Osteoblast (primary cell): ENCODE measurements at places on chromosomes 5 and 9. TPM values are rescaled to one million over a fixed set of nuclear protein-coding genes. Genes with fewer than 3 reads are reported as not detected.
A peak's percentile ranks its signal among the peaks of the same experiment; 100 is the strongest.

The ANKRD55 gene
- not detected in 2 replicates for total RNA-seq

The POU5F2 gene
- 1.8 and 2.9 TPM in 2 replicates for total RNA-seq

The LCN9 gene
- not detected in 2 replicates for total RNA-seq

The HSD17B4 gene
- total RNA-seq: 130 and 134 TPM in 2 replicates

The MARVELD2 gene
- 7.7 and 9.4 TPM in 2 replicates for total RNA-seq

The PSMD5 gene
- 32.6 and 34.2 TPM in 2 replicates for total RNA-seq

The STK32A gene
- 1.2 and 1.8 TPM in 2 replicates for total RNA-seq

The EGFLAM gene
- total RNA-seq: 11.2 and 13.8 TPM in 2 replicates

The TRPM6 gene
- under 0.01 and 0.29 TPM in 2 replicates for total RNA-seq

The PAM gene
- 248 and 254 TPM in 2 replicates for total RNA-seq

The TSSK1B gene
- 0.72 and 0.88 TPM in 2 replicates for total RNA-seq

The RETREG1 gene
- total RNA-seq: 8.3 TPM in 2 replicates

The NR2F1-AS1 gene
- total RNA-seq: 15.9 and 17.4 TPM in 2 replicates

The PCDHB10 gene
- total RNA-seq: 2.2 and 2.7 TPM in 2 replicates

The FCN1 gene
- not detected in 2 replicates for total RNA-seq

DNA sequence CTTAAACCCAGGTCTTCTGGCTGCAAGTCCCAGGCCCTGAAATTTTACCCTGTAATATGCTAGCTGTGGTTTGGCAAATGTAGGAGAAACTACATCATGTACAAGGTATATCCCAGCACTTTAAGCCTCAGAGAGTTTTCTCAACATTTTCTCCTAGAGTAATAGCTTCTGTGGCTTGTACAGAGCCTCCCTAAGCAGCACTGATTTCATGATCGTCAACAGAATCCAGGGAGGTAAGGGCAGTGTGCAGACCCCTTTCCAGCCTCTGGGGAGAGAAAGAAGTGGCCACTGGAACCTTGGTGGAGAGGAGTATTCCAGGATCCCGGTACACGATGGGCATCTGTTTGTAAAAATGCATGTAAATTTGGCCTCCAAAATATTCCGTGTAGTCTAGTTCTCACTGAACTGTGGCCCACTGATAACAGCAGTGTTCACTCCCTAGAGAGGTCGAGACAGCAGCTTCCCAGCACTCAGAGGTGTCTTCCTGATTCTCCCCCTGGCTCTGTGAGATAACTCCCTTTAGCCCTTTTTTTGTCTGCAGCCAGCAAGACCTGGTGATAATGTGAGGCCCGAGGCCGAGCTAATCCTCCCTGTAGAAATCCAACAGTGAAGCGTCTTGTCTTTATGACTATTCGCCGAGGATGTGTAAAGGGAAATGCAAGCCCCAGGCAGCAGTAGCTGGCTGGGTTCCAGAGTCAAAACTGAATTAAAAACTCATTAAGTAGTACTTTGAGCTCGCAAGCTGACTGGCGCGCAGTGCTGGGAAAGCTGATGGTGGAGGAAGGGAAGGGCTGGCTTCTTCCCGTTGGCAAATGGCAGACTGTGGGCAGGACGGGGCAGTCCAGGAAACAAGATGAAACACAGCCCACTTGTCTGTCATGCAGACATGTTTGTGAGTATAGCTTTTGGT lies 59.0 kb downstream of the MAP1B start:
- DNase-seq: no peak

- DNase-seq: no peak
Measured at GRCh38 chr5:106254784-106255183, 1416.0 kb downstream of the EFNA5 start.

- DNase-seq: peak; percentile 70
Measured at GRCh38 chr5:181203777-181204112, 1.3 kb downstream of the TRIM7 start.

- DNase-seq: no peak
Measured at GRCh38 chr5:96741891-96742309, 65.8 kb downstream of the ERAP1 start.

GRCh38 chr9:87602933-87603643 lies 105.4 kb downstream of the DAPK1 start:
- no peak for DNase-seq

GRCh38 chr9:89866701-89867100 lies 261.9 kb downstream of the GADD45G start:
- DNase-seq: peak; percentile 37

DNA sequence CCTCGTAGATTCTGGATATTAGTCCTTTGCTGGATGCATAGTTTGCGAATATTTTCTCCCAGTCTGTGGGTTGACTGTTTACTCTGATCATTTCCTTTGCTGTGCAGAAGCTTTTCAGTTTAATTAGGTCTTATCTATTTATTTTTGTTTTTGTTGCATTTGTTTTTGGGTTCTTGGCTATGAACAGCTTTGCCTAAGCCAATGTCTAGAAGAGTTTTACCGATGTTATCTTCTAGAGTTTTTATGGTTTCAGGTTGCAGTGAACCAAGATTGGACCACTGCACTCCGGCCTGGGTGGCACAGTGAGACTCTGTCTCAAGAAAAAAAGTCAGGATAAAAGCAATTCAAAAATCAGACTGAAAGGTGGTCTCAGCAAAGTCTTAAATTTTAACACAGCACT lies 188.5 kb downstream of the EPB41L4A start:
- DNase-seq: no peak

- DNase-seq: no peak
Measured at GRCh38 chr9:127642082-127642740, 30.1 kb downstream of the STXBP1 start.

DNA sequence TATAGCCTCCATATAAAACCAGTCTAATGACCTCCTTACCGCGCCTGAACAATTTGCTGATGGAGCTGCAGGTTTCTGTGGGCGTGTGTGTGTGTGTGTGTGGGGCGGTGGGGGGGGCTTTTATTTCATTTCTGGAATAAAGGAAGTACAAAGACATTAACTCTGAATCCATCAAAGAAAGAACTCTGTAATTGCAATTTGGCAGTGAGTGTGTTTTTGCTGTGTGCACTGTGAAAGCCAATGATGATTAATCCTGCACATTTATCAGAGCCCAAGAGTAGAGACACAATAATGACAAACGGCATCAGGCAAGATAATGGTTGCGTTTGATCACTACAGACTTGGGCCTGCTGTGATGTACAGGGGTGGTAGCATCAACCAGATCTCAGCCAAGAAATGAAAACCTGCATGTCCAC lies 29.3 kb upstream of the NDFIP1 start:
- DNase-seq: no peak

- DNase-seq: no peak
Measured at GRCh38 chr5:176527246-176528222, 9.7 kb downstream of the RNF44 start.

DNA sequence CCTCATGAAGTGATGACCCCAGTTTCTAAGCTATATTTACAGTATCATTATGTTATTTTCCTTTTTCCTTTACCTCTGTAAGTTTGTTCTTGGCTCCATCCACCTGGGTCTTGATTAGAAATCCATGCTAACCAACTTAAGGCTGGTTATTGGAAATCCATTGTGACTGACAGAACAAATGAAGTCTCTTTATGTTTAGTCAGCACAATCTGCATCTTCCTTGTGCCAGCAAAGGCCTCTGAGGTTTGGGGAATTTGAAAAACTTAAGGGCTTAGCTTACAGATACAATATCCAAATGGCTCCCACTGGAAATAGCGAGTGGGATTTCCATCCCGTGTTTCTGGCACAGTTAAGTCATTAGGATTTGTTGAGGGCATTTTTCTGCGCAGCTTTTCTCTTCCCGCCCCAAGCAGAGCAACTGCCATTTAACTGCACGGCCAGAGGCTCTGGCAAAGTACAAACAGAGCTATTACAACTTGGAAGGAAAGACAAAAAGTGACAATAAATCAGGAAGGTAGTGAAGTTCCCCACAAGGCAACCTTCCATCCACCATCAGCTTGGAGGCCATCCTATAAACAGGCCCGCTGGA lies 64.2 kb downstream of the DCP2 start:
- no peak for DNase-seq

GRCh38 chr5:140969880-140970279 lies 3.6 kb downstream of the PCDHAC2 start:
- DNase-seq: no peak

- DNase-seq: peak; percentile 95
Measured at GRCh38 chr9:34590381-34591247, 1.1 kb upstream of the CNTFR start.

GRCh38 chr5:60698336-60698735 lies 1.6 kb downstream of the DEPDC1B start:
- no peak for DNase-seq

DNA sequence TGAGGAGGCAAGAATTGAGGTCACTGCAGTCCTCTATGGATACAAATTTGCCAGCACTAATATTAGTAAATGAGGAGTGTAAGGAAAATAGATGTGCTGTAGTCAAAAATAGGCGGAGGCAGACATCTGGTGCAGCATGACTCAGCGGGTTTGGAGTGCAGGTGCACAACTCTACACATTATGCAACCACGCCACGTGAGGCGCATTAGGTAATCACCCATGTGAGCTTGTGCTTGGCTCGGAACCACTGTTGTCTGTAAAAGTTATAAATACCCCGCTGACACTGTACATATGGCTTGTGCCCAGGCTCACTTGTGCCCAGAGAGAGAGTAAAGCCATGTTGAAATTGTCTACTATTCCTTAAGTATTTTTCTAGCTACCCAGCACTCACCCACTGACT lies 623.5 kb upstream of the NUDT12 start:
- DNase-seq: no peak

- peak; percentile 70 for DNase-seq
Measured at GRCh38 chr5:172442592-172442991, 11.7 kb downstream of the SH3PXD2B start.

GRCh38 chr5:67299231-67299735 lies 102.7 kb upstream of the CD180 start:
- no peak for DNase-seq

- DNase-seq: no peak
Measured at GRCh38 chr5:151595411-151595826, 4.3 kb upstream of the FAT2 start.

DNA sequence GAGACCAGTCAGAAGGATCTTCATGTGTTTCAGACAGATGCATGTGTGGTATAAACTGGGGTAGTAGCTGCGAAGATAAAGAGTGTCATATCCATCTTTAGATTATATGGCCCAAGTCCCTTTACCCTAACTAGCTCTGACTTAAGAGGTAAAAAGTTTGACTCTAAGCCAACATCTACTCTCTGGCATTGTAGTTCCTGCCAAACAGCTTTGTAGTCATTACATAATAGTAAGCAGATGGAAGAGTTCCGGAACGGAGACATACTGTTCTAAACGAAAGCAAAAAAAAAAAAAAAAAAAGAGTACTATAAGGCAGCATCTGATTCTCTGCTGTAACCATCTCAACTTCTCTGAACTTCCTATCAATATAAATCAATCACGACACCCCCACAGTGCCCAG lies 48.8 kb downstream of the CEMIP2 start:
- DNase-seq: peak; percentile 9

DNA sequence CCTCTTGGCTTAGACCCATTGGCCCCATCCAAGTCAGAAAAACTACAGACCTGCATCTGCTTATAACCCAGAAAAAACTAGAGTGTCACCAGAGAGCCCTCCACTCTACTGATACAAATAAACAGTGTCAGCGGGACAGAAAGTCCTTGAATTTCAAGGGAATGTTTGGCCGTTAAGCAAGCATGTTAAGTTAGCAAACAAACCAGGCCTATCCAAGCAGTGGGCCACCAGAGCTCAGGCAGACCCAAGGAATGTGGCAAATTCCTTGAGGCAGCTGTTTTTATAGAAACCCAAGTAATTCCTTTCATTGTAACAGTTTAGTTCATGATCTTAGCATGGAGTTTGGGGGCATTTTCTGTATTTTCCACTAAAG lies 70.9 kb downstream of the PRLR start:
- no peak for DNase-seq

GRCh38 chr9:71620746-71621145 lies 147.6 kb downstream of the CEMIP2 start:
- no peak for DNase-seq

DNA sequence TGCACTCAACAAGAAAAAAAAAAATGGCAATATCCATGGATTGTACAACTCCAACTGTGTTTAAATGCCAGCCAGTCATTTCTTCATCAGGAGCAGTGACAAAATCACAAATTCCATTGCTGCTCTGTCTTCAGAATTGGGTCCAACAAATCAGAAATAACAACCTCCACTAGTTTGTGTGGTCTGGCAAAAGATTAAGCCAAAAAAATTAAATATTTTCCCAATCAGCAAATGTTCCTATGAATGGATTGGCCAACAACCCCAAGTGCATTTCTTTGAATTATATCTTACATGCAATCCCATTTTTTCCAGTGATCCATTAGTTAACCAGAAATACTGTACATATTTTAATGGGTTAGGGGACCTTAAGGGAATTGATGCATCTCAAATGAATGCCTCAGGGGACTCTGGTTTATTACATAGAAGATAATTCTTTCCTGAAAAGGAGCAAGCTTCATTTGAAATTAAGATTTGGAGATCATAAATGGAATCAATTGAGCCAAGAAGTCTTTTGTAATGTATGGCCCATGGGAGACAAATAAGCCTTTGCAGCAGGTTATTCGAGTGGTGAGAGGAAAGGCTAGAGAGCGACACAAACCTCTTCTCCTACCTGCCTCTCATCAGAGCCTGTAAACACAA lies 131.8 kb downstream of the TLE1 start:
- no peak for DNase-seq

GRCh38 chr9:24572406-24572805 lies 26.7 kb upstream of the IZUMO3 start:
- DNase-seq: no peak

DNA sequence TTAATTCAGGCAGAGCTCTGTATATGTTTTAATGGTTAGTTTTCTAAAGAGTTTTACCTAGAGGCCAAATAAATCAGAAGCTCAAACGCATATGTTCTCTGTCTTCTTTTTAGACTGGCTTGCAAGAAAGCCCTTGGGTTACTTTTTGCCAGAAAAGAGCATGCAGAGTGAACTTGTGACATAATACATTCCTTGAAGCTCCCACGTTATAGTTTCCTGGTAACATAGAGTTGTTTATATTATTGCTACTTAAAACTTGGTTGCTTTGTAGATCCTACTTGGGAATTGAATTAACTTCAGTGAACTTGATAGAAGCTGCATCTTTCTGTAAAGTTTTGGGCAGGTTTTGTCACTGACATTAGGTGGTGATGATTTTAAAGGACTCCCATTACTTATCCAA lies 102.9 kb downstream of the C9orf152 start:
- peak; percentile 38 for DNase-seq

DNA sequence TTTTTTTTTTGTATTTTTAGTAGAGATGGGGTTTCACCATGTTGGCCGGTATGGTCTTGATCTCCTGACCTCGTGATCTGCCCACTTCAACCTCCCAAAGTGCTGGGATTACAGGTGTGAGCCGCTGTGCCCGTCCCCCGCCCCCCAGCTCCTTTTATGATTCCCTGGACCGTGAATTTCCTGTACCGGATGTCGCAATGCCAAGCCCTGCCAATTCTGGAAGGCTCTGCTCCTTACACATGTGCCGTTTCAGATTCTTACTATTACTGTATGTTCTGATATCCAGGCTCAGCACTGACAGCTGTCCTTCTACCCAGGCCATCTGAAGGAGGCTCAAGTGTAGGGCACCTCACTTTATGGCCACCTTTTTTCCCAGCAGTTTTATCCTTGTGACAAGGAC lies 100.1 kb downstream of the PLCXD3 start:
- DNase-seq: no peak

GRCh38 chr5:51997949-51998348 lies 614.7 kb downstream of the ISL1 start:
- peak; percentile 27 for DNase-seq
